Esophagus squamous epithelium (tissue), 5 donors: ENCODE measurements at places on chromosomes 2 and 18.

DNA sequence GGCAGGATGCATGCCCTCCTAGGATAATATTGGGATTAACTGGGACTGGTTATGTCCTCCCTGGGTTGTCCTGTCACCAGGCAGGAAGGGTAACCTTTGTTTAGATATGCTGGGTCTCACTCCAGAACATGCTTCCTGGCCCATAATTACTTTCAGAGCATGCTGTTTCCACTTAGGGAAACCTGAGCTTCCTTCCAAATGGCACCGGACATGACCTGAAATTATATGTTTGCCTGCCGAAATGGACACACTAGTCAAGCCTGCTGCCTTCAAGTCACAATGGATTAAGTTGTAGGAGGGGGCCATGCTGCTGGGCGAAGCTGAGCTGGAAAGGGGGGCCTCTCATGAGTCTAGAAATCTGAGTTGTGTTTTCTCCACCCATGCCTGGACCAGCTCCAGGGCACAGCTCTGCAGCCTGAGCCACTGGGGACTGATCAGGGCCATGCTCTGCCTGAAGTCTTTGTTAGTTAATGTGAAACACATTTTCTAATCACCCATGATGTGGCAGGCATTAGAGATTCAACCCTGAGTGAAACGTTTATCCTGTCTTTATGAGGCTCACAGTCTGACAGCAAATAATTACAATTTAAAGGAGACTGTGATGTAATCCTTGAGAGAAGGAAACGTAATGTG, 273.3 kb downstream of the TNS1 start:
- no peak for DNase-seq

- no peak for DNase-seq
Measured at GRCh38 chr2:112542984-112543661, 858 bp downstream of the POLR1B start.

GRCh38 chr2:144042751-144043150, 477.2 kb downstream of the ZEB2 start:
- DNase-seq: no peak

- no peak for DNase-seq
Measured at GRCh38 chr2:238975408-238975807, 127.5 kb downstream of the TWIST2 start.

GRCh38 chr18:68498185-68498584, 216.7 kb downstream of the TMX3 start:
- DNase-seq: no peak

- no peak for DNase-seq
Measured at GRCh38 chr2:203820969-203821368, 46.6 kb upstream of the CTLA4 start.

DNA sequence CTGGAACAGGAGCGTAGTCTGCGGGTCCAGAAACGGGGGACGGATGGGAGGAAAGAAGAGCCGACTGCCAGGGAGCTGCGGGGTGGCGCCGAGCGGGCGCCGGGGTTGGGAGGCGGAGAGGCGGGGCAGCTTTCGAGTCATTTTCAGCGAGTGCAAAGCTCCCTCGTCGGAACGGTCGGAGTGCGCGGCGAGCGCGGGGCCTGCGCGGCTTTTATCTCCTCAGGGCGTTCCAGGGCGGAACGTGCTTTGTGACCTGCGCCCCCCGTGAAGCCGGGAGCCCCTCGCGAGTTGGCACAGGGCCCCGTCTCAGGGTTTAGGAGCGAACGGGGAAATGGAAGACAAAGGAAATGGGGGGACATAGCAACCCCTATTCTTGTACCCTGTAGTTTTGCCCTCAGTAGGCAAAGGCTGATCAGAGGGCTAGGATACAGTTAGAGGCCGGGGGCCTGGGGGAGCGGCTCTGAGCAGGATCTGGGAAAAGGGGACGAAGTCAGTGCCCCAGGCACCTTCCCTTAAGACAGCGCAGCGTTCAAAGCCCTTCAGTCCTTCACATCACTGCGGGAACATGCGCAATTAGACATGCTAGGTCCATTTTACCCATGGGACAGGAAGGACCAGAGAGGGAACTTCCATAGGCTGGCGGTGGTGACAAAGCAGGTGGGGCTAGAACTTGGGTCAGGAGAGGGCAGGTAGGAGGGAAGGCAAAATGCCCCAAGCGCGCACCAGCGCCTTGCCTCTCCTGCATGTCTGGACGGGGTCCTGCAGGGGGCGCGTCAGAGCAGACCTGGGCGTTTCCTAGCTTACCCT, 60.1 kb upstream of the IL1RL1 start:
- DNase-seq: no peak

- no peak for DNase-seq
Measured at GRCh38 chr2:46036929-46037328, 260.3 kb upstream of the EPAS1 start.

DNA sequence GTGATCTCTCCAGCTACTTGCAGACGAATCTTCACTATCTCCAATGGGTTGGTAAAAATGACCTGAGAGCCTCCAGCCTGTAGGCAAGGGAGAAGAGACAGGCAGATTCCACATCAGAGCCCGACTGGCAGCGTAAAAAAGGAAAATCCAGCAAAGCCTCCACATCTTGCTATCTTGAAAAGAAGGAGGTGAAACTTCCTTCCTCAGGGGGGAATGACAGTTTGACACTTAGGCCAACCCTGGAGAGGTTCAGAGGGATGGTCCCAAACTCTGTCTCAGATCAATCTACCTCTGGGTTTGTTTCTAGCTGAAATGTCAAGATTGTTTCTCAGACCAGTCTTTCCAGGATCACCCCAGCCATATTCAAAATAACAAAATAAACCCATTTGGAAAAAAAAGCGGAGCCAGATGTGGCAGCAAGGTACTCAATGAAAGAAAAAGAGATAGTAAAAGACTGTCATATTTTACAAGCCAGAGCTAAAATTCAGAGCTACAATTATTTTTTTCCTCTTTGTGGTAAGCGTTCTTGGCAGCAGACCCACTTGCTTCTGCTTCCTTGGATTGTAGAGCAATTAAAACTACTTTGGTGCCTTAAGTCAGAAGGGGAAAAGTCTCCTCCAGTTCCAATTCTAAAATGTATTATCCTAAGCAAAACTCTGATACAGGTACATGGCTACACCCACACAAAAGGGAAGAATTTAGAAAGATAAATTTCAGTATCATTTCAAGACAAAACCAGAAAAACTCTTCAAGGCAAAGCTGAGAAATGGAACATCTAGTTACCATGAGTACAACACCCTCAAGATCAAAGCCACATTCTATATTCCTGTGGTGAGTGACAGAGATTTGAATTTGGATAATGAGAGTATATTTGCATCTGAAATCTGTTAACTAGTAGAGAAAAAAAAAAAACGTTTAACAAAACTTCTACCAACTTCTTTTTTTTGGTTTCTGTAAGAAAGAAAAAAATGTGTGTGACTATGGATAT, 100.1 kb downstream of the SLC25A12 start:
- no peak for DNase-seq

- no peak for DNase-seq
Measured at GRCh38 chr18:8176554-8176953, 432.7 kb upstream of the RAB12 start.

GRCh38 chr2:95062242-95063085, 37.0 kb downstream of the MAL start:
- DNase-seq: no peak

GRCh38 chr18:79988451-79989194, at the start of gene TXNL4A:
TXNL4A (minus strand) TSS chr18:79988563; CDS start chr18:79988392, 171 bp downstream.
- peak; percentile 21 for DNase-seq

DNA sequence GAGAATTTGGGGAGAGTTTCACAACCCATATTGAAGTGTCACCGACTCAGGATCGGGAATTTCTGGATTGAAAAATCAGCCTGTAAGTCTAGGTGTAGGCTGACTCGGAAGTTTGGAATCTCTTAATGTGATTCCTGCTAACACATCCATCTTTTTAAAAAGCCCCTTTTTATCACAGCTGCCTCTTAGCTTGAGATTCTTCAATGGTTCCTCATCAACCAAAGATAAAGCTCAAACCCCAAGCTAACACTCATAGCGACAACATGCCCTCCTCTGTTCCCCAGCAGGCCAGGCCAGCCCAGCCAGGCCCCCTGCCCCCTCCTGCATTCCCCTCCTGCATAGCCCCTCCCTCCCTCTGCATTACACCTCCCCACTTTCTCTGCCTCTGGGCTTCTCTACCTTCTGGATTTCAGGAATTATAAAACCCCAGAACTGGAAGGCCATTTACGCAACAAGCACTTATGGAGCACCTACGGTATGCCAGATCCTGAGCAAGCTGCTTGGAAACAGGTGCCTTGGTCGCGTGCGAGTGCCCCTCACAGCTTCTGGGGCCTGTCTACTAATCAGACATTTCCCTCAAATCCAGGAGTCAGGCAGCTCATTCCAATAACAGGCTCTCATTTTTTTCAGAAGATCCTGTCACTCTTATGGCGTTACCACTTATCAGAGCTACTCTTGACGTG, 63.4 kb downstream of the EMX1 start:
- DNase-seq: no peak

DNA sequence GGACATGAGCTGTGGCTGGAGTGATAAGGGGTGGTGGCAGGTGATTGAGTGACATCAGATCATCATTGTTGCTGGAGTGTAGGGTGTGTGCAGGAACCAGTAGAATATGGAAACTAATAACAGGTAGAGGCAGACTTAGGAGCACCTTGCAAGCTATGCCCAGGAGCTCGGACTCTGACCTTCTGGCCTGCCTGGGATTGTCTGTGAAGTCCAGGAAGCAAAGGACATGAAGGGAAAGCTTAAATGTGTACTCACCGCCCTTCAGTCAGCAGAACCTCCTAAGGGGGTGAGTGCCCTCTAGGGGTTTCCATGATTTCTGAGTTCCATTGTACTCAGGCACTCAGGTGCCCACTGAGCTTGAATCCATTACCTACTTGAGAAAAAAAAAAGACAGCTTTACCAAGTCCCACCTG, 104.2 kb downstream of the CRIM1 start:
- DNase-seq: no peak

GRCh38 chr2:189095101-189095500, 84.5 kb downstream of the COL5A2 start:
- DNase-seq: no peak

- DNase-seq: no peak
Measured at GRCh38 chr18:669077-669476, 11.6 kb downstream of the TYMS start.

DNA sequence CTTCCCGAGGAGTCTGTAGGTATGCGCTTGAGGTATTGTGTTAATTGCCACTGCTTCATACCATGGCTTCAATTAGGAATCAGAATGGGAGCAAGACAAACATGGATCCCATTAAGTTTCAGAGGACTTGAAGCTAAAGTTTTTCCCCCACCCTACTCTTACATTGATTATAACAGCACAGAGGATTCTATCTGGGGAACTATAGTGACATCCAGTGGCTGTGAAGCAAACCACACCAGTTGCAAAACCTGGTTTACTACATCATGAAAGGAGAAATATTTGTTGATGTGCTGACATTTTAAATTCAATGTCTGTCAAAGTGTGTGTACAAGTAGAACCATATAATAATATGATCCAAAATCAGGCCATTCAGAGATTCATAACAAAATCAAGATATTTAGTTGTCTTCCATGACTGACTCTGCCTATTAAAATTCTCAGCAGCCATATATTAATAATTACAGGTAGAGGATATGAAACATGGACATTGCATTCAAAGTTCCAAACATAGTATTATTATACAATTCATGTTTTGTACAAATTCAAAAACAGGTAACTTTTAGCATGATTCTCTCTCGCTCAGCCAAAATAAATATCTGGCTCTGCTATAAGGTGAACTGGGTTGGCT, 82.9 kb downstream of the GRB14 start:
- no peak for DNase-seq

DNA sequence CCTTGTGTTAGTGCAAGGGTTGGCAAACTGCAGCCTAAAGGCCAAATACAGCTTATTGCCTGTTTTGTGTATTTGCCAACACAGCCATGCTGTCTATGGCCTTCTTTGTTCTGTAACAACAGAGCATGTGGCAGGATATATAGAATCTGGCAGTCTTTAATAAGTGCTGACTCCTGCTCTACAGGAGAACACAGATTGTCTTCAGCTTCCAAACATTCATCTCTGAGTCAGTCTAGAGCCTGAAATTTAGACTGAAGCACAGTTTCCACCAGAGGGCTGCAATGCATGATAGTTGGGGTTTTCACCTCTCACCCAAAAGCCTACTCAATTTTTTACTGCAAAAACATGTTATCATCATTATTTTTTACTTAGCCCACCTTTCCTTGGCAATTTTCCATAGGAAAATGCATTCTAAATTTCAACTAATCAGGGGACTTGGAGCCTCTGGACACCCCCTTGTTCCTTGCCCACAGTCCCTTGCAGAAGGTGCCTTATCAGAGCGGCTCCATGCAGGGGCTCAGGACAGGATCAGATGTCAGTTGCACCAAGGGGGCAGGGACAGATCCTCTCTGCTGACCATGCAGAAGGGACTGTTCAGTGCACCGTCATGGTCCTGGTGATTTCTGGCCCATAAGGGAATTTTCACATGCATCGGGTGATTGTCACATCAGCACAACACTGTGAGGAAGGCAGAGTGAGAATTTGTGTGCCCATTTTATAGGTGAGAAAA, 12.4 kb downstream of the IL37 start:
- no peak for DNase-seq
